Right ventricle myocardium inferior (tissue), 1 donor: ENCODE measurements at places on chromosomes 1 and 21. TPM values are rescaled to one million over a fixed set of nuclear protein-coding genes. Genes with fewer than 3 reads are reported as not detected.

FNDC10 gene
- 3.0 TPM for total RNA-seq

CAMK1G gene
- not detected for total RNA-seq

GRCh38 chr1:42431514-42431913, 24.3 kb downstream of the ZMYND12 start:
- no peak for DNase-seq

SLC66A1 gene
- 7.0 TPM for total RNA-seq

CFAP141 gene
- total RNA-seq = not detected

- DNase-seq = no peak
Measured at GRCh38 chr1:85700422-85700821, 7.8 kb downstream of the ZNHIT6 start.

DNA sequence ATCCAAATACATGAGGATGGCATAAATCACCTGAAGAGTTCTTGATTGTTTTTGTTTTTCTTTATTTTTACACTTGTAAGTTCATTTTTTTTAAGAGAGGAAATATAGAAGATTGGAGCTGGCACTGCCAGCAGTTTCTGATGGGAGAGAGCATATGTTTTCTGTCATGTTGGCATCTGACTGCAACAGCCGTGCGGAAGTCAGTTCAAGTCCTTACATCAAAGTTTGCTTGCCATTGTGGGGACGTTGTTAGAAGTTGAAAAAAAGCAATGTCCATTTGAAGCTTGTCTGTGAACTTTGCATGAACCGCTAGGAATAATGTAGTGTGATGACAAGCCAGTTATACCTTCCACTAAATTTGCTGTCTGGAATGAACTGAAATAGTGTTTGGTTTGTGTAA, 126.5 kb upstream of the USH2A start:
- no peak for DNase-seq

CENPS gene
- total RNA-seq = 7.6 TPM

- no peak for DNase-seq
Measured at GRCh38 chr1:190176776-190177175, 300.9 kb downstream of the BRINP3 start.

DNA sequence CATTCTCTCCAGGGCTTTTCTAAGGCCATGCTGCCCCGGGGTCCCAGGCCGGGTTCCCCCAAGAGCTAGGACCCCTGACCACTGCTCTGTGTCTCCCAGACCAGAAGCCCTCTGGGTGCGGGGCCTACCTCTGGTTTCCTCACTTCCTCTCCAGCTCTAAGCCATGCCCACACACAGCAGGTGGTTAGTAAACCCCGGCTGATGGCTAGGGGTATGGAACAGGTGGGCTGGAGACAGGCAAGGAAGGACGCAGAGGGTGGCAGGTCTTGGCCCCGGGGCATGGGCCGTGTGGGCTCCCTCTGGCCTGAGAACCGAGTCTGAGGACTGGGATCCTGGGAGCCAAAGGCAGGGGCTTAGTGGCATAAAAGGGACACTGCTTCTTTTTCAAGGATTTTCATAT, 15.9 kb upstream of the PLCH2 start:
- no peak for DNase-seq

UBXN10 gene
- 1.9 TPM for total RNA-seq

DNA sequence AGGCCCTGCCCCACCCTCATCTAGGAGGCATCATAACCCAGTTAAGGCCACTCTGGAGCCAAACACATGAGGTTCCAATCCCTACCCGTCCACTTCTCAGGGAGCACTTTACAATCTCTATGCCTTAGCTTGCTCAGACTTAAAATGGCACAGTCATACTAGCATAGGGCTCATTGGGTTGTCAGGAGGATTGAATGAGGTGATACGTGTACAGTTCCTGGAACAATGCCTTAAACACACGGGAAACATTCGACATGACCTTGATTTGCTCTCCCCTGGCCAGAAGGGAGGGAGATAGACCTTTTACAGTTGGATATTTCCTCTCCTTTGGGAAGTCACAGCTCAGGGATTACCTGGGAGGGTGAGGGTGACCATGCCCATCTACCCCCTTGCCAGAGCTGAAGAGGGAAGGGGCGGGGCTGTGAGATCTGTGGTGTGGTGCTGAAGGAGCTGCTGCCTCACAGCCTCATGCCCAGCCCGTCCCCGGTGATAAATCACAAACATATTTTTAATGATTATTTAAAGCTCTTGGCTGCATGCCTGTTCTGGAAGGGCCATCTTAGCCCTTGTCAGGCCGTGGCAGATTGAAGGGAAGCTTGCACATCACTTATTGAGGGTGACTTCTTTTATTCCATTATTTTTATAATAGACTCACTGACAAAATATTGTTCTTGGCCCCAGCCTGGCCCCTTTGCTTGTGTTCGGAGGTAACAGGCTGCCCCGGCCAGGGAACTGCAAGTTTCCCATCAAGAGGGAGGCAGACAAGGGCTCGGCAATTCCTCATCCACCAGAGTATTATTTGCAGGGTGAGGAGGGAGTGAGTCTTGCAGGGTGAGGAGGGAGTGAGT, 83.4 kb downstream of the FOXD2 start:
- DNase-seq = no peak

BRINP3 gene
- total RNA-seq = not detected

- DNase-seq = no peak
Measured at GRCh38 chr1:72283022-72283306, 625 bp upstream of the NEGR1 start.

DNA sequence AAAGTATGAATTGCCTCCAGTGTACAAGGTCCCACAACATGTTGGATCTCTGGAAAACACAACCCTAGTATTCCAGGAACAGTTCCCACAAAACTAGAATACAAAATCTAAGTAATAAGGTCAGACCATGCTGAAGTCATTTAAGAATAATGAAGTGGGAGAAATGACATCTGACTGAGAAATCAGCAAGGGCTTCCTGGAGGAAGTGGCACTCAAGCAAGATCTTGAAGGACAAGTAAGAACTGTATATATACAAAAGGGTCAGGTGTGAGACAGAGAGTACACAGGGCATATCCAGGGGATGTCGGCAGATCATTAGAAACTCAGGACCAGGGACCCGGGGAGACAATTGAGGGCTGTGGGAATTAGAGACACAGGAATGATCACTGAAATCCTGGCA, 18.7 kb downstream of the MIS18A start:
- DNase-seq = no peak

GRCh38 chr1:173287785-173288184, 80.7 kb upstream of the TNFSF4 start:
- DNase-seq = no peak

GRCh38 chr1:153520818-153521476, 14.8 kb downstream of the S100A6 start:
- DNase-seq = no peak

IGSF9 gene
- total RNA-seq = 0.30 TPM

- no peak for DNase-seq
Measured at GRCh38 chr1:24481843-24482610, 20.6 kb upstream of the RCAN3 start.

HLCS gene
- 6.8 TPM for total RNA-seq

SYTL1 gene
- total RNA-seq = 0.78 TPM

DNA sequence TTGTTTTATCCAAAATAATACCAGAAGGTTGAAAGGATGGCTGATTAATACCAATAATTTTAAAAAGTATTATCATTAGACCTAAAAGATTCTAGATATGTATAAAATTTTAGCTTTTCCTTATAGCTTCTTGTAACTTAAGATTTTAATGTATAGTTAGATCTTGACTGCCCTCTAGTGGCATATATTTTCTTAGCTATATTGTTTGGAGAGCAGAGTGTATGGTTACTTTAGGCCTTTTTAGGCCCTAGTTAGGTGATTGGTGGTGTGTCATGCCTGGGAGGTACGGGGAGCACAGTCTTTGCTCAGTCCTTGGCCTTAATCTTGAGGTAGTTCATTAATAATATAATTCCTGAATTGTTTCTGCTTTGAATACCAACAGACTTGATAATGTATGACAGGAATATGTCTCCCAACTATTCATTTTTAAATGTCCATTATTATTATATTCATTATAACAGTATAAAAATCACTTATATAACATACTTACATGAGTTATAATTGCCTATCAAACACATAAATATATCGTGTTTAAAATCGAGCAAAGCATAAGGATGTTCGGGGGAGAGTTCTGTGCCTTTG, 328.4 kb downstream of the ZP4 start:
- DNase-seq = no peak

DNA sequence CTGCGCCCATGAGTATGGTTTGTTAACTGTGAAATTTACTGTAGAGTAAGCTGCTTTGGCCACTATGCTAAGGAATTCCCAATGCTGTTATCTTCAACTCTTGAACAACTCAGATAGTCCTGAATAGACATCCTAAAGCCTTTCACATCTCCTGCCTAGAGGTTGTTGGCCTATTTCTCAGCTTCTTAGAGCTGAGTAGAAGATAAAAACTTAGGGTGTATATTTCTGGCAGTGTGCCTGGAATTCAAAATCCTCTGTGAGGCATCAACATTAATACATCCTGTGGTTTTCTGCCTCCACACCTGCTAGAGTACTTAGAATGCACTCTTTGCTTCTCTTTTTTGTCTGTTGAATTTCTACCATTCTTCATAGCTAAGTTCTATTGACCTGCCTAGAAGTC, 45.8 kb upstream of the RC3H1 start:
- DNase-seq = no peak

SLAMF9 gene
- not detected for total RNA-seq

TMEM82 gene
- total RNA-seq = not detected

RBP7 gene
- total RNA-seq = 39.3 TPM

LMOD1 gene
- 10.8 TPM for total RNA-seq

SPRR2A gene
- total RNA-seq = not detected

GRCh38 chr1:154935749-154936554, 567 bp downstream of the PMVK start:
- no peak for DNase-seq

RAP1GAP gene
- total RNA-seq = 4.5 TPM

SIPA1L2 gene
- total RNA-seq = 120 TPM

PCP4 gene
- total RNA-seq = 5.4 TPM

BNIPL gene
- total RNA-seq = 0.30 TPM

DNA sequence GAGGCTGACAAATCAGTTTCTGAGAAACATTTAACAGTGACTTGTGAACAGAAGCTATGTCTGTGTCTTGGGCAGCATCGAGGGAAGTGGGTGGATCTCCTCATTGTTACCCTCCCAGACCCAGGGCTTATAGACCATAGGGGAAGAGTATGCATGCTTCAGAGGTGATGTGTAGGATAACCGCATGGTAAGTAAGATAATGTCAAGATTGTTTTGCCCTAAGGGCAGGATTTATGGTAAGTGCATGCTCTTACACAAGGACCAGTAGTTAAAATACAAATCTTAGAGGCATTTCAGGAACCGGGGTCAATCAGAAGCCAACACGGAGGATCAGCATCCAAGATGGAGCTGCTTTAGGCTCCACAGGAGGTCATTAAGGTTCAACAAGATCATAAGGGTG, 7.7 kb upstream of the PRMT2 start:
- no peak for DNase-seq

- no peak for DNase-seq
Measured at GRCh38 chr21:45261093-45261492, 26.6 kb downstream of the POFUT2 start.

TEKT2 gene
- total RNA-seq = not detected

SPRR5 gene
- total RNA-seq = not detected

- DNase-seq = no peak
Measured at GRCh38 chr1:88774151-88774556, 90.1 kb downstream of the PKN2 start.

GRCh38 chr1:198258491-198258890, 101.7 kb downstream of the NEK7 start:
- no peak for DNase-seq

DNA sequence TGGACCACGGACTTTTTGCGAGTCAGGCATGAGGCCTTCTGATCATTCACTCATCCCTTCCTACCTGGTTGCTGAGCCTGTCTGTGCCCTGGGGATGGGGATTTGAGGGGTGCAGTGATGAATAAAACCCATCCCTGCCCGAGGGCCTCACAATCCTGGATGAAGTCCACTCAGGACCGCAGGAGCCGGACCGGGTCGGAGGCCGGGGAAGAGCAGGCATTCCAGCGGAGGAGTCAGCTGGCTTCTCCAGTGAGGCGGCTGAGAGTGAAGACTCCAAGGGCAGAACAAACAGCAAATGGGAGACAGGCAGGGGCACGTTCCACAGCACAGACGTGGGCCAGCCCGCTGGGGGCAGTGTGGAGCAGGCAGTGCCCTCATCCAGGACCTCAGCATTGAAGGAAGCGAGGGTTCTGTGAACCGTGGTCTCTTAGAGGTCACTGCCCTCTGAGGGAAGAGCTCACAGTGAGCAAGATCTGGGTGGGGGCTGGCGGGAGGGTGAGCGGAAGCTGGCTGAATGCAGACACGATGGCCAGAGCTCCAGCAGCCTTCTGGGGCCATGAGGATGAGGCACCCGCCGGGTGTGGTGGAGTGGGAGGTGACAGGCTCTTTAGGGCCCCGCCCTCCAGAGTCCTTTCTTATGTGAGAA, 10.9 kb upstream of the LRRC3 start:
- peak; percentile 42 for DNase-seq
